ENCODE measurements at places on chromosomes 12 and 14.
A peak's percentile ranks its signal among the peaks of the same experiment; 100 is the strongest.

DNA sequence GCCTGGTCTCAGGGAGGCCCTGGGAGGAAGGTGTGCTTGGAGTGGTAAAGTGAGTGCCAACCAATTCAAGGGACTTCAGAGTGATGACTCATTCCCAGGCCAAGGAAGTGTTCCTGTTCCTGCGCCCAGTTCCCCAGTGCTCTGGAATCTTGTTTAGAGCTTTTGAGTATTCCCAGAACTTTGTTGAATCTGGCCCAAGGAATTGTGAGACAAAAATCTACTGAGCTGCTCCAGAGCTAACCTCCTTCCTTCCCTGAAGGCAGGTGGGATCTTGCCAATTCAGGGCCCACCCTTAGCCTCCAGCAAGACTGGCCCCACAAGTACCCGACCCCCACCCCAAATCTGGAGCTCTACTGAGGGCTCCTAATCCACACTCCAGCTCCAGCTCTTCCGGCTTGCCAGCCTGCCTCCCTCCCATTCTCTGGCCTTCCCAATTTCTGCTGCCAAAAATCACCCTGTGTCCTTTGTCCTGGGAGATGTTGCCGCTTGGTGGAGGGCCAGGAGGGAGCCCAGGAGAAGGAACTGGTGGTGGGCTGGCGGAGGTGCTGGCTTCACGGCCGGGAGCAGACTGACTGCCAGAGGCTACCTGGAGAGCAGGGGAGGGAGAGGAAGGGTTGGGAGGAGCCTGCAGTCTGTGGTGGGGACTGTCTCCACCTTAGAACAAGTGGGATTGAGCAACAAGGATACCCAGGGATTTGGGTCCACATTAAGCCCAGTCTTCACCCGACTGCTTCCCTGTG lies 2.0 kb upstream of the ATN1 start:
- H3K27me3 ChIP-seq: no peaks in the 10 kb centered on the region
- H3K36me3 ChIP-seq: peaks cover 9% of the 10 kb centered on the region
- H3K27ac ChIP-seq: peak overlapping the region; percentile 39
- no peak for DNase-seq

- H3K27me3 ChIP-seq: no peaks in the 10 kb centered on the region
- H3K4me3 ChIP-seq: no peak overlapping the region
- no peak for DNase-seq
- H3K4me1 ChIP-seq: no peaks in the 10 kb centered on the region
- H3K27ac ChIP-seq: no peak overlapping the region
- no peaks in the 10 kb centered on the region for H3K36me3 ChIP-seq
Measured at GRCh38 chr14:61374284-61374683, 52.9 kb downstream of the PRKCH start.

- H3K36me3 ChIP-seq: no peaks in the 10 kb centered on the region
- DNase-seq: no peak
- H3K4me3 ChIP-seq: no peak overlapping the region
Measured at GRCh38 chr12:126837697-126838096, 1429.3 kb upstream of the TMEM132C start.

- DNase-seq: no peak
- no peak overlapping the region for H3K4me3 ChIP-seq
- no peaks in the 10 kb centered on the region for H3K4me1 ChIP-seq
Measured at GRCh38 chr14:101840649-101841369, 79.3 kb downstream of the PPP2R5C start.

- DNase-seq: no peak
- no peaks in the 10 kb centered on the region for H3K4me1 ChIP-seq
- H3K27ac ChIP-seq: no peak overlapping the region
Measured at GRCh38 chr12:82517808-82518207, 159.5 kb downstream of the METTL25 start.

GRCh38 chr14:104138098-104138717 lies at the start of gene KIF26A:
KIF26A (plus strand) TSS chr14:104138587; CDS start chr14:104138723, 136 bp downstream.
- no peak within 1 kb of the TSS for H3K27ac ChIP-seq
- H3K36me3 ChIP-seq: no peaks in the 10 kb centered on the region
- no peaks in the 10 kb centered on the region for H3K27me3 ChIP-seq
- H3K4me3 ChIP-seq: no peak within 1 kb of the TSS
- 0 out of 2 replicates have a peak, but pooled peaks cover 7% of the 10 kb centered on the region for H3K4me1 ChIP-seq

- no peak overlapping the region for H3K27ac ChIP-seq
- no peaks in the 10 kb centered on the region for H3K36me3 ChIP-seq
- H3K27me3 ChIP-seq: no peaks in the 10 kb centered on the region
- H3K4me1 ChIP-seq: no peaks in the 10 kb centered on the region
- DNase-seq: no peak
- no peak overlapping the region for H3K4me3 ChIP-seq
Measured at GRCh38 chr14:98736701-98737338, 535.2 kb downstream of the BCL11B start.

DNA sequence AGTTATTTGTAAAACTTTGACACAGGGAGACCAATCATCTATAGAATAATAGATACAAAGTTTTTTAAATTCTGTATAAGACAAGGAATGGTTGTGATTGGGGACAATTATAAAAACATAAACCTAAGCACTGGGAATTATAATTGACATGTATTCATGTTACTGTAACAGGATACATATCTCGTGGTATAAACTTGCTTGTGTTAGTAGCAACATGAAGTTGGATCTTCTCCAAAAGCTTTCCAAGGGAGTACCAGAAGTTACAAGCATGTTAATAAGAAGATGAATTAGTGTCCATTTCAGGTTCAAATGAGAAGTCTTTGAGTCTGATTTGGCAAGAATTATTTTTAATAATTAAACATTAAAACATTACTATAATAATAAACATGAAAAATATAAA lies 42.2 kb downstream of the CDKL1 start:
- H3K4me1 ChIP-seq: no peaks in the 10 kb centered on the region
- no peaks in the 10 kb centered on the region for H3K27me3 ChIP-seq
- no peak for DNase-seq
- H3K4me3 ChIP-seq: no peak overlapping the region

DNA sequence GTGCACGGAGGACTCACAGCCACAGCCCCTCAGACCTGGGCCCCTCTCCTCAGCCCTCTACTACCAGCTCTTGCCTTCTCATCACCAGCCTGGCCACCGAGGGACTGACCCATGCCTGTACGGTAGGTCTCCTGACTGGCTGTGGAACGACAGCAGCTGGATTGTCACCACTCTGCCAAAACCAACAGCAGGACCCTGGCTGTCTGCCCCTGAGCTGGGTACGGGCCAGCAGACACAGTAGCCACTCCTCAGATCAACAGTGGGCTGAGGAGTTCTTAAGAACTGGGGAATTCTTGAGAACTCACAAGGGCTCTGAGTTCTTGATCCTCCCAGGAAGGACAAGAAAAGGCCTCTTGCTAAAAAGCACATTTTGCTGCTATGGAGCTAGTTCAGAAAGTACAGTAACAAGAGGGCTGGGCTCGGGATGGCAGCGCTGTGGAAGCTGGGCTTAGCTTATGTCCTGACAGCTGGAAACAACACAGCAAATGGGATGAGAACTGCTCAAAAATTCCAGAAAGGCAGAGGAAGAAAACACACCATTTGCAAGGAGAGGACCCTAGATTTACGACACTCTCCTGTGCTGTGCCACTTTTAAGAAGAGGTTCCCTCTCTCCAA lies 176.4 kb downstream of the ANO2 start:
- DNase-seq: no peak
- H3K27ac ChIP-seq: no peak overlapping the region
- no peaks in the 10 kb centered on the region for H3K27me3 ChIP-seq
- H3K36me3 ChIP-seq: no peaks in the 10 kb centered on the region
- no peaks in the 10 kb centered on the region for H3K4me1 ChIP-seq

DNA sequence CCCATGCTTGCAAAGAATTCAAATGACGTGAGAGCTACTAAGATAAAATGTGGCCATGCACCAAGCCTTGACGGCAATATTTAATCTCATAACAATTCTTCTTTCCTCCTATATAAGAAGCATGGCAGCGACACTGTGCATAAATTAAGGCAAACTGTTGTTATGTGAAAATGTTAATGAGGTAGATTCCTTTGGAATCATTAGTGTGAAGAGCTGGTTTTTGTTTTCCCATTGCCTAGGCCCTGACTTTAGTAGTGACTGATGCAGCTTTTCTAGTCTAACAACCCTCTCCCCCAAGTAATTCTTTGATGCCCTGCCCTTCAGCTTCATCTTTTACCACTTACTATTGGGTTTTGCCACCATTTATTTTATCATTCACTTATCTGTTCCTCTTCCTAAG lies 10.6 kb upstream of the PSEN1 start:
- H3K36me3 ChIP-seq: peaks cover 44% of the 10 kb centered on the region
- H3K4me1 ChIP-seq: no peaks in the 10 kb centered on the region

DNA sequence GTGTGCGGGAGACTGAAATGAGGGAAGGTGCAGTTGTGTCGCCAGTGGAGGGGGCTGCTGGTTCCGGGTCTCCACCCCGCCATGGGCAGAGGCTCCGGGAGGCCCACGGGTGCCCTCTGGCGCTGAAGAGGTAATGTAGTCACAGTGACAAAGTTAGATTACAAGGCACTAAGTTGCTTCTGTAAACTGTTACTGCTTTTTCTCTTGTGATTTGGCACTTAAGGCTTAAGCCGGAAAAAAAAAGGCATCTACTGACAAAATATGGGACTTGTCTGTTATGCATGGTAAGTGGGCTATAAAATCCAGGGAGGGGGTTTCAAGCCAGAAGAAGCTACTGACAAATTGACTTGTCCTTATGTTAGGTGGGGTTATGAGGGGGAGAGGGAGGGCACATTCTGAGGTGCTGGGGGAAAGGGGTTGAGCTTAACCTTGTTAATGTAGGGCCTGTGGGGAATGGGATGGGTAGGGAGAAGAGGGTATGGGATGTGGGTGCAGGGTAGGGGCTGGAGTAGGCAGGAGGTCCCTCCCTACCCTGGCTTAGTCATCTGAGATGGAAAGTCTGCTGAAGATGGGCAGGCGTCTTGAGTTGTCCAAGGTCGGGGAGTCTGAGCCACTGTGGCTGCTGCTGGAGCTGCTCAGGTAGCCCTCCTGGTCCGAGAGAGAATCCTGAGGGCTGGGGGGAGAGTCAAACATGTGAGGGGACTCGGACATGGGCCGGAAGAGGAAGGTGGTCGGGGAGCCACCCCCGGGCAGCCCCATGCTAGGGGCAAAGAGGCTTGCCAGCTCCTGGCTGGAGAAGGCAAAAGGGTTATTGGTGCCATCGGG lies 3.7 kb downstream of the ZFP36L1 start:
- H3K36me3 ChIP-seq: peaks cover 35% of the 10 kb centered on the region
- peaks cover 30% of the 10 kb centered on the region for H3K4me1 ChIP-seq
- H3K4me3 ChIP-seq: no peak overlapping the region
- H3K27me3 ChIP-seq: no peaks in the 10 kb centered on the region

DNA sequence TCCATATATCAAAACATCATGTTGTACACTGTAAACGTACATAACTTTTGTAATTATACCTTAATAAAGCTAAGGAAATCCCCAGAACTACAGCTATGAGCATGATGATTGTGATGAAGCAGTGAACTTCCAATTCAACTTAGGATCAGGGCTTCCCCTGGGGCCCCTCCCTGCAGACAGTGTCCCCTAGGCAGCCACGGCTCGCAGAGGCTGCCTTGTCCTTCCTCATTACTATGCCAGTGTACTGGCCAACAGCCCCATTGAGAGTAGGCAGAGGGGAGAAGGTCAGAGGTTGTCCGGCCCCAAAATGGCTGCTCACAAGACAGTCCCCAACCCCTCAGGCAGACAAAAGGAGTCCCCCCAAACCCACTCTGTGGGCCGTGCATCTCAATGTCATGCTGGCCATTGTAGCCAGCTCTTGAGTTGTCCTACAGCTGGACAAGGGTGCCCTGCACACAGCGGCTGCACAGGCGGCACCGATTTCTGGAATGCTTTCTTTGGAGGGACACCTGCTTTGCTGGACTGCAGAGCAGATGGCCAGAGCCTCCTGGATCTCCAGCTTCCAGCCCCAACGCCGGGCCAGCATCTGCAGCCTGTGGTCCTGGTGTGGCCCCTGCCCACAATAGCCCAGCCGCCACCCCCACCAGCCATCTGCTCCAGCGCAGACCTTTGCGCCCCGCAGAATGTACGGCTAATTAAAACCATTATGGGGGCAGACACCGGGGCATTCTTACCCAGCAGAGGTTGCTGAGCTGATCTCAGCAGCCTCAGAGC lies 46.1 kb downstream of the NIN start:
- no peaks in the 10 kb centered on the region for H3K36me3 ChIP-seq
- H3K27ac ChIP-seq: no peak overlapping the region
- H3K27me3 ChIP-seq: no peaks in the 10 kb centered on the region

- no peaks in the 10 kb centered on the region for H3K4me1 ChIP-seq
- H3K4me3 ChIP-seq: no peak overlapping the region
- peaks cover 72% of the 10 kb centered on the region for H3K36me3 ChIP-seq
- no peak overlapping the region for H3K27ac ChIP-seq
- peak; percentile 34 for DNase-seq
Measured at GRCh38 chr12:69254046-69254445, 14.7 kb downstream of the CPSF6 start.

- H3K27ac ChIP-seq: no peak overlapping the region
- no peak overlapping the region for H3K4me3 ChIP-seq
- no peaks in the 10 kb centered on the region for H3K36me3 ChIP-seq
- H3K27me3 ChIP-seq: 0 out of 3 replicates have a peak, but pooled peaks cover 6% of the 10 kb centered on the region
Measured at GRCh38 chr12:49929581-49929980, 21.0 kb upstream of the AQP2 start.

DNA sequence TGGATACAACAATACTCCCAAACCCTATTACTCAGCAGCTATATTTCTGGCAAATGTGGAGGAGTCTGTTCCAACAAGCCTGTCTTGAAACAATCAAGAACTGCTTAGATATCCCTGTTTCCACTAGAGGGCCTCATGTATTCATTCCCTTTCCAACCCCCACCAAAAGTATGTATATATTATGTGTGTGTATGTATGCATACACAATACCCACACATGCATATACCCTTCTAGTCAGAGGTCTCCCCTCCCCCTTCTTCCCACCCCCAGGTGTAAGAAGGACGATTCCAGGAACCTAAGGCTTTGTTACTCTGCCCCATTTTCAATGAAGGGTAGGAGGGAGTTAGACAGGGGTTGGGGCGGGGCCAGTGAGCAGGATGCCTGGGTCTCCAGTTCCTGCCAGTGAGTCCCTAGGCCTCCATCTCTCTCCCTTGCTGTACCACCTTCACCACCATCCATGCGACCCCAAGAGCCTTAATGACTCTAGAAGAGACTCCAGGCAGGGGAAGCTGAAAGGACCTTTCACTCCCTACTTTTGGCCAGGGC lies at the start of gene DGKA:
TSS of gene DGKA (plus strand) at position 392 of the 546 bp plus-strand sequence. CDS start 5,342 bp downstream, outside the sequence.
- DNase-seq: peak; percentile 56
- peak within 1 kb of the TSS; percentile 38 for H3K4me3 ChIP-seq
- H3K27me3 ChIP-seq: no peaks in the 10 kb centered on the region
- H3K27ac ChIP-seq: peak within 1 kb of the TSS; percentile 44
- peaks cover 1% of the 10 kb centered on the region for H3K36me3 ChIP-seq
- peaks cover 29% of the 10 kb centered on the region for H3K4me1 ChIP-seq

- H3K4me3 ChIP-seq: no peak overlapping the region
- no peak for DNase-seq
- peaks cover 2% of the 10 kb centered on the region for H3K4me1 ChIP-seq
- peak overlapping the region; percentile 64 for H3K27ac ChIP-seq
- peaks cover 48% of the 10 kb centered on the region for H3K36me3 ChIP-seq
- no peaks in the 10 kb centered on the region for H3K27me3 ChIP-seq
Measured at GRCh38 chr12:56205445-56205844, 16.2 kb upstream of the SMARCC2 start.

DNA sequence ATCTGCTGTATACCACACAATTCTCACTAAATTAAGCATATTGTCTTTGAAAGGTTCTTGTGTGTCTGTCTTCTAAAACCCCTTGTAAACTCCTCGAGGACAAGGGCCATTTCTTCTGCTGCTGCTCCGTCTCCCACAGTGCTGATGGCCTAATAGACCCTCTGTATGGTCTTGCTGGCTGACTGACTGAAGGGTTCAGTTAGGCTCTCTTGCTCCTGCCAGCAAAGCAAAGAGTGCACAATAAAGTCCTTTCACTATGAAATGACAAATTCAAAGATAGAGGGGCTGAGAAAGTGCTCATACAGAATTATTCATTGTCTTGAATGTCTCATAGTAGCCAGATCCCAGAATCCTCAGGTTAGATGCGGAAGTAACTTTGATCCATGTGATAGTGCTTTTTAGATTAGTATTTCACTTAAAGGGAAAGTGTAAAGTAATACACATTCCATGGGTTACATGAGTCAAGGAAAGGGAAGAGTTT lies 14.2 kb upstream of the RIOX1 start:
- H3K27me3 ChIP-seq: no peaks in the 10 kb centered on the region
- H3K4me1 ChIP-seq: no peaks in the 10 kb centered on the region
- H3K27ac ChIP-seq: no peak overlapping the region
- H3K36me3 ChIP-seq: no peaks in the 10 kb centered on the region

Measured in K562 (cell line).